ENCODE measurements at places on chromosomes 2 and 18. TPM values are rescaled to one million over a fixed set of nuclear protein-coding genes. Genes with fewer than 3 reads are reported as not detected.

The BBS5 gene
- 1.4 TPM for total RNA-seq

The ST6GAL2 gene
- not detected for total RNA-seq

DNA sequence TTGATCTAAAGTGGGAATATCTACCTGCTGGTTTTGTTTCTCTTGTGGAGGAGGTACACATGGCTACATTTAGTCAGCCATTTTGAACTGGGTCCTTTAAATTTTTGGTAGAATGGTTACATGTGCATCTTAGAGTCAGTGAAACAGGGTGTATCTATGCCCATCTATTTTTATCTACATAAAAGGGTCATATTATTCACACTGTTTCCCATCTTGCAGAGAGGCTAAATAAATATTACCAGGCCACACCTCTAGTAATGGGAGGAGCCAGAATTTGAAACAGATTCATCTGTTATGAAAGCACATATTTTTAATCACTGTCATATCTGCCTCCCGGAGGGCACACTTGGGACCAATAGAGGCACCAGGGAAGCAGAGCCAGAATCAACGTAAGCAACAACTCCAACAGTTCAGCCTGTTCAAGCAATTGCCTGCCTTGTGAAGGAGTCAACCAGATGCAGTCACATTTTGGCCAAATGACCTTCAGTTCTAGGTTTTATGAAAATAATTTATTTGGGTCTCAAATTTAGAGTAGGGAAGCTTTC lies 376.8 kb downstream of the TSN start:
- DNase-seq = no peak

GRCh38 chr2:67839242-67839641 lies 223.6 kb downstream of the C1D start:
- DNase-seq = no peak

GRCh38 chr2:567865-568638 lies 109.2 kb downstream of the TMEM18 start:
- DNase-seq = no peak

DNA sequence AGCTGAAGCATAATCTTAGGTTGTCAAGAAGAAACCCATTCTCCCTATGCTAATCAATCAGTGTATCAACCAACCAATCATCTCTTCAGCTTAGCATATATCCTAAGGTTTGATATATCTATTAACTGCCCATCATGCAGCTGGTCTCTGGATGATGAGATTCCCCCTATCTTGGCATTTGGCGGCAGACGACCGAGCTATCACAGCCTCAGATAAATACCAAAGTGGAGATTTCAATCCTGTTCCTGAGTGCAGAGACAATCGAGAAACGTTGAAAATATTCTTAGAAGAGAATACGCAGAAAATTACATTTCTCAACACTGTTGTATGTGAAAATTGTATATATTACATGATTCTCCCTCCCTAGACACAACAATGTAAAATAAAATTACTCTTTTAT lies 259.0 kb upstream of the SIX3 start:
- DNase-seq = no peak

DNA sequence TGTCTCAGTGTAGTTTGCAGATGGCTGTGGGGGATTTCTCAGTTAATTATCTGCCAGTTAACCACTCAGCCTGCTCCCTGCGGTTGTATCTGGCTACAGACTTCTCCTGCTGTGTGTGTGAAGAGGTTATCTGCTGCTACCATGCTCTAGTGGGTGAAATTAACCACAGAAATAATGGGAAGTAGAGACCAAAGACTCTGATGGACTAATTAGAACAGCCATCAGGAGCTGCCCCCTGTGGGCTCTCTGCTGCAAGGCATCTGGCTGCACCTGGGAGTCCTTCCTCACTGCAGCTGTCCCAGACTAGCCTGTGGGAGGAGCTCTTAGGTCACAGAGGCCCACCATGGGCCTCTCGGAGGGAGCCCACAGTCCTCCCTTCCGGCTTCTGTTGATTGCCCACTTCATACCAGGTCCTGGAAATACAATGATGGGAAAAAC lies 66.6 kb downstream of the CTIF start:
- no peak for DNase-seq

- no peak for DNase-seq
Observed at GRCh38 chr18:37368110-37368954, 197.3 kb downstream of the CELF4 start.

GRCh38 chr18:62953663-62954062 lies 238.3 kb downstream of the PHLPP1 start:
- no peak for DNase-seq

- no peak for DNase-seq
Observed at GRCh38 chr2:59900728-59901452, 652.6 kb downstream of the BCL11A start.

GRCh38 chr18:37339701-37340215 lies 225.8 kb downstream of the CELF4 start:
- no peak for DNase-seq

- DNase-seq = no peak
Observed at GRCh38 chr2:226953206-226953605, 117.4 kb downstream of the RHBDD1 start.

Data from activated CD4-positive, alpha-beta T cell treated with anti-CD3 and anti-CD28 coated beads, Interleukin-2, amount 10 ng/mL, durations not matched to agents 7 days and 5 days (primary cell).